Liver (tissue), 10 donors: ENCODE measurements at places on chromosomes 7 and 10.

DNA sequence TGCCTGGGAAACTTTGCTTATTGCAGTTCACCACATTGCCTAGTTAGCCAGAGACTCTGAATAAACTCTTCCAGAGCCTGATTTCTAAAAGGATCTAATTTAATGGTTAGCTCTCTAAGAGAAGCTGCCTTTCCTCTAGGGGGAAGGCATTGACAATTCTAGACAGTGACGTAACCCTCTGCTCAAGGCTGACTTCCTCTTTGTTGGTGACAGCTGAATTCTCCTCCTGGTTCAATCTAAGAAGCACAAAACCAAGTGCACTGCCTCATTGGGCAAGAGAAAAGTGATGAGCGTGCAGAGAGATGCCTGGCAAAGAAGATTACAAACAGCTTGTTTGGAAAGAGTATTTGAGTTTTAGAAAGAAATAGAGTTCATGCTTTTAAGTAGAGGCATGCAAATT, 102.7 kb downstream of the MACC1 start:
- no peak for DNase-seq

DNA sequence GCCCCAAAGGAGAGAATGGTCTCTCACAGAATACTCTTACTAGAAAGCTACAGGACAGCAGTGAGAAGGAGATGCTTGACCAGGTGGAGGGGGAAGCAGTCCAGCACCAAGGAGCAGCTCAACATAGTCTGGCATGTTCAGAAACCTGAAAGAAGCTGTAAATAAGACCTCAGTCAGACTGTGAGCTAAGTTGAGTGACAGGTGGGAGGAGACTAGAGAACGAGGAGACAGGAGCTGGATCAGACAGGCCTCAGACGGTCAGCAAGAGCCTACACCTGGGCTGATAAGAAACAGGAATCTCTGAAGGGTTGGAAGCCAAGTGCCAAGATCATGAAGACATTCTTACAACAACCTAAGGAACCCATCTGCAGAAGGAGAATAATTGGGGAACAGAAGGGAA, 54.5 kb downstream of the ELMO1 start:
- DNase-seq = no peak

DNA sequence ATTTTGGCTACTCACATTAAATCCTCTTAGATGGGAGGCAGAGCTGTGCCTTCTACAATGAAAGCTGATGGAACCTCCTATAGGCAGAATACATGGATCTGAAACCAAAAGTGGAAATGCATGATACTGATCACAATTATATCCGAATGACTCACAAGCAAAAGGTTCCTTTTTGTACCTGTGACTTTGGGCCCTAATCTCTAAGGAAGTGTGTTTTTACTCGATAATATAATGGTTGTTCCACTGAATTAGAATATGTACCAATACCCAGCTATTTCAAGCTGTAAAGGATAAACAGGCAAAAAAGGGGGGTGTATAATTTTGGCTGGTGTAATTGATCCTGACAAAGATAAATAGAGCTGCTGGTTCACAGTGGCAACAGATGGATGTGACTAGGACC, 17.6 kb upstream of the LAMB1 start:
- no peak for DNase-seq

DNA sequence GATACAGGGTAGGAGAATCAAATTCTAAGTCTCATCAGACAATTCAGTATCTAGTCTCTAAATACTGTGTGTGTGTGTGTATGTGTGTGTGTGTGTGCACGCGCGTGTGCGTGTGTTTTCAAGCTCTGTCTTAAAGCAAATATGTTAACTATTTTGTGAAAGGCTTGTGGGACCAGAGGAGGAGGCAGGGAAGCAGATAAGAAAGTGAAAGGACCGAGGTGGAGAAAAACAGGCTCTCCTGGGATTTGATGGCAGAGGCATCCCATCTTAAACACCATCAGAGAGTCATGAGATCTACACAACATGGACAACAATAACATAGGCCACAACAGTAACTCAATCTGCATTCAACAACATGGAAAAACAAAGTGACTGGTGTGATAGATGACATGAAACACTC, 67.1 kb downstream of the PIP4K2A start:
- DNase-seq = no peak

DNA sequence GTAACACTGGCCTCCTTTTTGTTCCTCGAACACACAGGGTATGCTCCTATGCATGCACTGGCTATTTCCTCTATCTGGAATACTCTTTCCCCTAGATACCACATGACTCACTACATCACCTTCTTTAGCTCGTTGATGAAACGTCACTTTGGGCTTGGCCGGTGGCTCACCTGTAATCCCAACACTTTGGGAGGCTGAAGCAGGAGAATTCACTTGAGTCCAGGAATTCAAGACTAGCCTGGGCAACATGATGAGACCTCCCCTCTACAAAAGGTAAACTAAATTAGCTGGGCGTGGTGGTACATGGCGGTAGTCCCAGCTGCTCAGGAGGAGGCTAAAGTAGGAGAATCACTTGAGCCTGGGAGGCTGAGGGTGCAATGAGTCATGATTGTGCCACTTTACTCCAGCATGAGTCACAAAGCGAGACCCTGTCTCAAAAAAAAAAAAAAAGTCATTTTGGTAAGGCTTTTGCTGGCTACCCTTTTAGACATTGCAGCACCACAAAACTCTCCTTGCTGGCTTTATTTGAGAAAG, 14.5 kb downstream of the ANKIB1 start:
- DNase-seq = no peak

- DNase-seq = no peak
Measured at GRCh38 chr7:157411580-157411979, 74.8 kb downstream of the DNAJB6 start.
